Fibroblast of skin of abdomen (primary cell): ENCODE measurements at places on chromosomes 3 and 15.

DNA sequence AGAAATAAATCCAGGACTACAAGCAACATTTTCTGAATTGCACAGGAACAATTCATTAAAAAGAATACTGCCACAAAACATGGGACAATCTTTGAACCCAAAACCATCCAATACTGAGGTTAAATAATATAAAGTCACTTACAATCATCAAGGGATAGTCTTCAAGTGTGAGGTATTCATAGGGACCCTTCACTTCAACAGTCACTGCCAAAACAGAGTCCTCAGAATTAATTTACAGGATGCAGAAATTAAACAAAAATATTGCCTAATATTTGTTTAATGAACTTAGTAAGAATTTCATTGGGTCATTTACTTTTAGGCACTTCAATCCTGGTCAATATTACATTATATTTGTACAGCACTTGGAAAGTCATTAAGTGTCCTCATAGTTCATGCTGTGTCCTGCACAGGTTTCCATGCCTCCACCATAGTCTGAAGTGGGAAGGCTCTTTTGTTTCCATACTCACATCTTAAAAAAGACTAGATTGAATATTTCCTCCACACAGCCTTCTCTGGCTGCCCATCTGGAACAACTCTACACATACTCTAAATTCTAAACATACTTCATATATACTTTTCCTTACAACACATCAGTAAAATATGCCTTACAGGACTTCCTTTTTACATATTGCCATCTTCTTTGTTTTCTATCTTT, 31.6 kb upstream of the VPS39 start:
- peak; percentile 57 for DNase-seq

GRCh38 chr3:121504618-121505017, 41.2 kb downstream of the POLQ start:
- DNase-seq = no peak

DNA sequence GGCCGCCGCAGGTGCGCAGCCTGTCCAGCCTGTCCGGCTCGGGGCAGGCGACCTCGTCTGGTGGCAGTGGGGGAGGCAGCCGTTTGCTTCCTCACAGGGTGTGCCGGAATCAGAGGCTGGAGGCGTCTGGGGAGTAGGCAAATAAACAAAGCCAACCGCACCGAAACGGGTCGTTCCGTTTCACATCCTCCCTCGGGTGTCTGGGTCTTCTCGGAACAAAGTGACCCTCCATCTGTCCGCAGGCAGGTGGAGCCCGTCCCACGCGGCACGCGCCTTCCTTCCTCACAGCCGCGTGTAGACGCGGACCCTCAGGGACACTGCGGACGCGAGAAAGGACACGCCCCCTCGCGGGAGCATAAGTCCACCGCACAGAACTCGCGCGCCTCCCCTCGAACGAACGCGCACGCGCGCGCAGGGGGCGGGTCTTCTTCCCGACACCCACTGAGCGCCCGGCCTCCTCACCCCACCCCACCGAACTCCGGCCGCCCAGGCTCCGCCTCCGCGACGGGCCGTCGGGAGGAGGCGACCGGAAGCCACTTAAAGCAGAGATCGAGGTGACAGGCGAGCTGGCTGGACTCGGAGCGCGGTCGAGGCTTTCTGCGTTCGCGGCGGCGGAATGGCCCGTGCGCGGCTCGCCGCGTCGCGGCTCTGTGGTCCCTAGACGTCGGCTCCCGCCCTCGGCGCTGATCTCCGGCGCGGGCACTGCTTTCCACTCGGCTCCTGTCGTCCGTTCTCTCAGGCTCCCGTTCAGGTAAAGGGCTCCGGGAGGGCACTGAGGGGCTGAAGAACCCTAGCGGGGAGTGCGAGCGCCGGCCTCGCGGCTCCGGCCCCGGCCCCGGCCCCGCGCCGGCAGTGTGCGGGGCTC, at the start of gene TIPARP:
TSS of gene TIPARP (plus strand) at position 545 of the 865 bp plus-strand sequence. CDS start 3,108 bp downstream, outside the sequence.
- DNase-seq = peak; percentile 97

DNA sequence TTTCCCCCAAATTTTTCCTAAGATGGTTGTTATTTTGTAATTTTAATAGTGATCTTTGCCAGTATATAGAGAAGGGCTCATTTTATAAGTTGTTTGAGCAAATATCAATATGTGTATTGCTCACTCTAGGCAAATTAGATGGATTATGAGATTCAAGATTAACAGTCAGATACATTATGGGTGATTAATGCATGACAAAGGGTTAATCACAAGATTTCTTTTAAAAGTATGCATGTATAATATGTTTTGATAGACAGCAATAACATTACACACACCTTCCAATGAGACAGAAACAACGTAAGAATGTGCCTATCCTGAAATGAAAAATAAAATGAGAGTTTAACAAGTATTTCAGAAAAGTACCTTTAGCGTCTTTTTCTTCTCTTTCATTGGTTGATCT, 547.6 kb upstream of the AGTR1 start:
- no peak for DNase-seq

DNA sequence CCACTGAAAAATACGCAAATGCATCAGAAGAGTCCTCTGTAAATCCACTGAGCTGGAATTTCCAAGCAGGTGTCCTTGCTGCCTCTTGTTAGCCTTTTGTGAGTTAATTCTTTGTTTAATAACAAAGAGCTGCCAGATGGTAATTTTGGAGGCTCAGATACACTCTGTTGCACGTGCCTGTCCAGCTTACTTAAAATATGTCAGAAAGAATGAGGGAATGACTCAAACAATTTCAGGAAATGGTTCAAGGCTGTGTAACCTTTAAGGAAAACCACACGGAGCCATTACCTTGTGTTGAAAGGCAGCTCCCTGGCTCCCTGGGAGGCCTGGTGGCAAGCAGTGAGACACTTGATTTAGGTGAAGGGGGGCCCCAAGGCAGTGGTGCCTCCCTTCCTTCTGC, 302.2 kb upstream of the CTDSPL start:
- peak; percentile 79 for DNase-seq

- DNase-seq = peak; percentile 95
These were observed 13.5 kb downstream of the SNX33 start for GRCh38 chr15:75661100-75661755.

DNA sequence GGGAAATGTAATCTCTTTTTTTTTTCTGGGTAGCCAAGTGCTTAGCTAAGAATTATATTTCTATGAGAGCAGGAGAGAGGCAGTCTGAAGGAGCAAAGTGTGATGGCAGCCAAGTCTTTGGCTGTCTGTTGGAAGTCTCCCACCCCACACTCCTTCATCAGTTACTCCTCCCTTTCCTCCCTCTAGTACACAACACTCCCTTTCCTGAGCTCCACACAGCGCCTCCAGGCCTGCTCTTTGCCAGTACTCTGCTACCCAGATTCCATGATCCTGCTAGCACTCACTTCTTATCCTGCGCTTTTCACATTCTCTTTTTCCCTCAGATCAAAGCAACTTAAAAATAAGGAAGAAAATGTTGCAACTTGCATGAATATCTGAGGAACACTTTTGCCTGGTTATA, 37.4 kb upstream of the SNRK start:
- no peak for DNase-seq

- DNase-seq = peak; percentile 99
These were observed 165.7 kb downstream of the GAP43 start for GRCh38 chr3:115788921-115789470.

- peak; percentile 67 for DNase-seq
These were observed 21.5 kb downstream of the CFAP161 start for GRCh38 chr15:81155375-81156218.

- DNase-seq = peak; percentile 56
These were observed 98.9 kb downstream of the APBA2 start for GRCh38 chr15:28984421-28985315.
